ENCODE measurements at places on chromosomes 11 and 22.

DNA sequence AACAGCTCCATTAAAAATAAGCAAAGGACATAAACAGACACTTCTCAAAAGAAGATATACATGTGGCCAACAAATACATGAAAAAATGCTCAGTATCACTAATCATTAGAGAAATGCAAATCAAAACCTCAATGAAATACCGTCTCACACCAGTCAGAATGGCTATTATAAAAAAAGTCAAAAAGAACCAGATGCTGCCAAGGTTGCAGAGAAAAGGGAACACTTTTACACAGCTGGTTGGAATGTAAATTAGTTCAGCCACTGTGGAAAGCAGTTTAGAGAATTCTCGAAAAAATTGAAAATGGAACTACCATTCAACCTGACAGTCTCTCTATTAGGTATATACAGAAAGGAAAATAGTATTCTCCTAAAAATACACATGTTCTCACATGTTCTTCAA, 102.4 kb upstream of the FIBIN start:
- DNase-seq = no peak

GRCh38 chr11:117684731-117685130, 112.3 kb downstream of the DSCAML1 start:
- no peak for DNase-seq

DNA sequence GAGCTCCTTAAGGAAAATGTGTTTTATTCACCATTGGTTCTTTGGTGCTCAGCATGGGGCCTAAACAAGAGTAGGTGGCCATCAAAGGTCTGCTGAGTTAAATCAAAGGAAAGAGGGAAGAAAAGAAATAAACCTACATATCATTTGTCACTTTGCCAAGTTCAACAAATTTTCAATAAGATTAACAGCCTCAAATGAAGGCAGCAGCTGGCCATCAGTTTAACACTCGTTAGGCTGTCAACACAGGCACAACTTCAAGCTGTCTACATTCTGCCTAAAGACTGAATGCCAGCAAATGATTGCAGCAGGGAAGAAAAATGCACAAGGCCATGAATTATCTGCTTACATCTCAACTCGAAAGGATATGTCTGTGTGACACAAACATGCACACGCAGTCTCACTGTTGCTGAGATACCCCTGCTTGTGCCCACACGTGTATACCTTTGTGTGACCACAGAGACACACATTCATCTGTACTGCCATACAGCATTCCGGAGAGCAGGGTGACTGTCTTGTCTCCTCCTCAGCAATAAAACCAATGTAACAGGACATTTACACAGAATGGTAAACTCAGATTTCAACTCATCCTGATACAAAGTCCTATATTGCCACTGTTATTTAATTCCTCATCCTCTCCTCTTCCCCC, 40.1 kb downstream of the TRIM66 start:
- no peak for DNase-seq

- DNase-seq = no peak
Observed at GRCh38 chr11:69106031-69106811, 49.5 kb upstream of the SMIM38 start.

- DNase-seq = no peak
Observed at GRCh38 chr22:40651057-40651456, 14.5 kb upstream of the MRTFA start.

GRCh38 chr22:23023294-23023693, 47.0 kb upstream of the GNAZ start:
- DNase-seq = no peak

GRCh38 chr11:12042215-12042676, 33.8 kb upstream of the DKK3 start:
- DNase-seq = no peak

GRCh38 chr11:78801161-78801884, 226.7 kb upstream of the NARS2 start:
- DNase-seq = no peak

DNA sequence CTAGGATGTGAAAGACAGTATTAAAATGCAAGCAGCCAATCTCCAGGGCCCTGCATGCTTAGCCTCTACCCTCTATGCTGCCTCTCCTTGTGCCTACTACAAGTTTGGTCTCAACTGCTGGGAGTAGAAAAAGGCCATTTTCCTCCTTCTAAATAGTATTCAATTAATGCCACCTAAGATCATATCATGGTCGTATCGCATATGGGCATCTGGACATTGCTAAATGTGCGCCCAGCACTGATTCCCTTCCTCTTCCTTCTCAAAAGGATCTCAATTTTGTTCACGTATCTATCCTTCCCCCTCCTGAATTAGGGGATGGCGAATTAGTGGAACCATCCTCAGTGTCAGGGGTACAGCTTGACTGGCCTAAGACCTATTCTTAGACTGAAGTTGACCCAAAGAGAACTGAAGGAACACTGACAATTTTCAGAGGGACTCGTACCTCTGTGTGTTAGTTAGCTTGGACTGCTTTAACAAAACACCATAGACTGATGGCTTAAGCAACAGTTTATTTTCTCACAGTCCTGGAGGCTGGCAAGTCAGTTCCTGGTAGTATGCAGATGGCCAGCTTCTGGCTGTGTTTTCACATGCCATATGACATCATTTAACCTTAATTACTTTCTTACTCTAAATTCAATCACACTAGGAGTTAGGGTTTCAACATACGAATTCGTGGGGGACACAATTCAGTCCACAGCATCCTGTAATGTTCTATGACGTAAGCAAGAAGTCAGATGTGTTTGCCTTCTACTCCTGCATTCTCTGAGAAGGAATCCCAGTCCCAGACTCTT, 8.5 kb upstream of the NUP50 start:
- no peak for DNase-seq

- no peak for DNase-seq
Observed at GRCh38 chr11:43517518-43517917, 158.8 kb downstream of the TTC17 start.

- DNase-seq = no peak
Observed at GRCh38 chr11:118938491-118939403, 13.0 kb upstream of the BCL9L start.

DNA sequence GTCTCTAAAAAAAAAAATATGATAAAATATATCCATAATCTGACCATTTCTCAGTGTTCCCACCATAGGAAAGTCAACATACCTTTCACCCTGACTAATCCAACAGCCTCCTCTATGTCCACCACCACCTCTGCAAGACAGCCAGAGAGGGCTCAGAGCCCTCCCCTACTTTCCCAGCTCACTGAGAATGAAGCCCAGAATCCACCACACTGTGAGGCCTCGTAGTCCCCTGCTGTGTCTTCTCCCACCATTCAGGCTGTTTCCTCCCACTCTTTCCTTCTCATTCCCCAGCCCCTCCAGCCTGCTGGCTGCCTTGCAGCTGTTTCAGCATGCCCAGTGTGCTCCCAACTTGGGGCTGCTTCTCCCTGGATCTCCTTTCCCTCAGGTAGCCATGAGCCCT, 27.0 kb downstream of the SGSM3 start:
- DNase-seq = no peak

GRCh38 chr11:116911976-116912734, 74.7 kb upstream of the APOA1 start:
- DNase-seq = no peak

DNA sequence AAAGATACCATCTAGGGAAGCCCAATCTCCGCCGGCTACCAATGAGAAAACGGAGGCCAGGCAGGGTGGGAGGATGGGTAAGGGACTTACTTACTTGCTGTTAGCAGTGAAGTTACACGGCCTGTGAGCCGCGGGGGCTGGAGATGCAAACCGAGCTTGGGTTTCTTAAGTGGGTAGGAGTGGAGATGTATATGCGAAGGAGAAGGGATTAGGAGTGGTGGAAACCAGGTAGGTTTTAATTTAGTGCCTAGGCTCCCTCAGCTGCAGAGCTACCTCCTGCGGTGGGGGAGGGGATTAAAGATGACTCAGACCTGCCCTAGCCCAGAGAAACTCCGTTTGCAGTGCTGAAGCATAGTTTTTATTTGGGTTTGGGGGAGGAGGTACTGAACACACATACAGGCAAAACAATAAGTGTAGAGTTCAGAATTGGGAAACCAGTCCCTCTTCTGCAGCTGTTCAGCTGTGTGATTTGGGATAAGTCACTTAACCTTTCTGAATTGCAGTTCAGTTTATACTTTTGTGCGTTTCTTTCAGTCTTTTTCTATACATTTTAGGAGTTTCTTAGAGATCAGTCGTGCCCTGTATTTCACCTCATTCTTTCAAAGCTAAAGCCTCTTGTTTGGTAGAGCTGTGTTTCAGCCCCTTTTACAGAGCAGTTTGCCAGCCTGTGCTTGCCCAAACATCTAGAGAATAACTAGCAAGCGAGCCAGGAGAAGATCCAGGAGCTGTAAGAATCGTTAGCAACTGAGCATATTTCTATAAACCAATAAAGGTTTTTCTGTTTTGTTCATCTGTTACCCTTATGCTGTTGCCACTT, 596 bp upstream of the TNRC6B start:
- DNase-seq = no peak

GRCh38 chr11:109641549-109641948, 219.6 kb downstream of the C11orf87 start:
- no peak for DNase-seq

- DNase-seq = no peak
Observed at GRCh38 chr11:1884303-1884700, 7.4 kb downstream of the PRR33 start.

DNA sequence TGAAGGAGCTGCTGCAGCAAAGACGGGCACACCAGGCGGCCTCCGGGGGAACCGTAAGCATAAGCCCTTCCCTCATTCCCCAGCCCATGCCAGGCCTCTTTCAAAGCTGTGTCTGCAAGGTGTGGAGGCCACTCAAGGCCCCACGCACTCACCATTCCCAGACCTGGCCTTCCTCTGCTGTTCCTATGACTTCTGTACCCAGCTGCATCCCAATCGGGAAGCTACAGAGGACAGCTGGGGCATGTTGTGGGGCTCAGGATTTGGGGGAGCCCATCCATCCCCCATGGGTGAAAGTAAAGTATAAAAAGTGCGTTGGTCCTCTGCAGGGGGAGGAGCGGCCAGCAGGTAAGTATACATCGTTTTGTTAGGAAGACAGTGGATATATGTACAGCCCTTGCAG, 2.2 kb downstream of the POU2AF3 start:
- DNase-seq = no peak
